ENCODE measurements at places on chromosomes 3 and 15. TPM values are rescaled to one million over a fixed set of nuclear protein-coding genes. Genes with fewer than 3 reads are reported as not detected.

Gene ADCY5
- not detected for total RNA-seq

Gene SLC25A36
- total RNA-seq = 50.3 TPM

GRCh38 chr3:126098391-126098858 is 14.5 kb upstream of the SLC41A3 start:
- H3K4me1 ChIP-seq = no peaks in the 10 kb centered on the region
- no peak for DNase-seq
- no peak overlapping the region for H3K4me3 ChIP-seq
- no peaks in the 10 kb centered on the region for H3K27me3 ChIP-seq
- H3K36me3 ChIP-seq = no peaks in the 10 kb centered on the region

- no peaks in the 10 kb centered on the region for H3K36me3 ChIP-seq
- H3K27ac ChIP-seq = no peak overlapping the region
- H3K27me3 ChIP-seq = no peaks in the 10 kb centered on the region
- H3K4me3 ChIP-seq = no peak overlapping the region
Measured at GRCh38 chr3:146091397-146091796, 69.6 kb downstream of the PLOD2 start.

GRCh38 chr3:104367000-104367399 is 999.7 kb upstream of the ALCAM start:
- no peak for DNase-seq
- no peak overlapping the region for H3K27ac ChIP-seq
- no peaks in the 10 kb centered on the region for H3K4me1 ChIP-seq

DNA sequence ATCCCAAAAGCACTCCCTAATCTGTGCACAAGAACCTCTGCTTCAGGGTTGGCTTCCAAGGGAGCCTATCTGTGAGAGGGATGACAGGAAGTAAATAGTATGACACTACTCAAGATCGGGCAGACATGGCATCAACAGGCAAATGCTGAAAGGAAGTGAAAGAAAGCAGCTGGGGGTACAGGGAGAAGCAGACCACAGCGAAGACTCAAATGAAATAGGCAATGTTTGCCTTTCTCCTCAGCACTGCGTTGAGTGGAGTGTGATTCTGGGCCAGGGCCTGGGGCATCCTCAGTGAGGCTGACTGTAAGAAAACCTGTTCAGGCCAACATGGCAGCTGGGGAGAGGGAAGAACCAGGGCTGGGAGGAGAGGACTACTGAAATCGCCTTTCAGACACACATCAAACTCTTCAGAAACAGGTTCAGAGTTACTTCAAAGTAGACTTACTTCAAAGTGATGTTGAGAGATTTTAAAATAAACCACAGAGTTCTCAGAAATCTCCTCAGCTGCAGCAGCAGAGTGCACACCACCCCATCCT is 96.6 kb downstream of the SLC9A9 start:
- peak overlapping the region; percentile 70 for H3K27ac ChIP-seq
- no peaks in the 10 kb centered on the region for H3K36me3 ChIP-seq
- no peaks in the 10 kb centered on the region for H3K27me3 ChIP-seq
- peak overlapping the region; percentile 41 for H3K4me3 ChIP-seq
- DNase-seq = peak; percentile 33

- no peaks in the 10 kb centered on the region for H3K4me1 ChIP-seq
Measured at GRCh38 chr15:96365781-96366525, 35.5 kb downstream of the NR2F2 start.

Measured in T-cell (primary cell).